Keratinocyte (primary cell): ENCODE measurements at places on chromosomes 4 and X.

GRCh38 chr4:3368841-3369760 lies 72.7 kb upstream of the HGFAC start:
- no peak for DNase-seq

GRCh38 chr4:77003400-77003799 lies 53.8 kb downstream of the SEPTIN11 start:
- DNase-seq, result no peak

GRCh38 chr4:143420227-143420626 lies 83.6 kb downstream of the GAB1 start:
- DNase-seq, result no peak

- DNase-seq, result no peak
Measured at GRCh38 chr4:165680821-165681220, 192.2 kb upstream of the TLL1 start.

DNA sequence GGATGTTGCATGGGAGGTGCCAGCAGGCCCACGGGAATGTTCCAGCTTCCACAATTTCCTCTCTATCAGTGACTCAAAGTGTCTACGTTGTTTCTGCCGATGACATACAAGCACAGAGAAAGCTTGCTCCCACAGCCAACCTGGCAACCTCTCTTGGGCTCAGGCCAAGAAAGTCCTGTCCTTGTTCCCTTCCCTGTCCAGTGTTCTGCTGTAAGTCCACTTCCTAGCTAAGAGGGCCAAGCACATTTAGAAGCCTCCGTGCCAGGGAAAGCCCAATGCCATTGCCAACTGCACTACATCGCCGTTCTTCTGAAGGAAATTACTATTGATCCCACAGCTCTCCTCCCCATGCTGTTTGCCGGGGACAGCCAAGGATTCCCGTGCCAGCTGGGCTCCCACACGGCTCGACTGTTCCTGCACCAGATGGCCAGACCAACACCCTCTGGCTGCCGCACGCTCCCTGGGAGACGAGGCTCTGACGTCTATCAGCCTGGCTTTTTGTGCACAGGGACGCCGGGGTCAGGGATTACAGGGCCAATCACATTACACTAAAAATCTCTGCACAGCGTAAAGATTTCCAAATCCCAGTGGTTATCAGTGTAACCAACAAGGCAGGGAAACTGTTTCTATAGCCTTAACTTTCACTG lies 284.0 kb downstream of the BCOR start:
- no peak for DNase-seq

DNA sequence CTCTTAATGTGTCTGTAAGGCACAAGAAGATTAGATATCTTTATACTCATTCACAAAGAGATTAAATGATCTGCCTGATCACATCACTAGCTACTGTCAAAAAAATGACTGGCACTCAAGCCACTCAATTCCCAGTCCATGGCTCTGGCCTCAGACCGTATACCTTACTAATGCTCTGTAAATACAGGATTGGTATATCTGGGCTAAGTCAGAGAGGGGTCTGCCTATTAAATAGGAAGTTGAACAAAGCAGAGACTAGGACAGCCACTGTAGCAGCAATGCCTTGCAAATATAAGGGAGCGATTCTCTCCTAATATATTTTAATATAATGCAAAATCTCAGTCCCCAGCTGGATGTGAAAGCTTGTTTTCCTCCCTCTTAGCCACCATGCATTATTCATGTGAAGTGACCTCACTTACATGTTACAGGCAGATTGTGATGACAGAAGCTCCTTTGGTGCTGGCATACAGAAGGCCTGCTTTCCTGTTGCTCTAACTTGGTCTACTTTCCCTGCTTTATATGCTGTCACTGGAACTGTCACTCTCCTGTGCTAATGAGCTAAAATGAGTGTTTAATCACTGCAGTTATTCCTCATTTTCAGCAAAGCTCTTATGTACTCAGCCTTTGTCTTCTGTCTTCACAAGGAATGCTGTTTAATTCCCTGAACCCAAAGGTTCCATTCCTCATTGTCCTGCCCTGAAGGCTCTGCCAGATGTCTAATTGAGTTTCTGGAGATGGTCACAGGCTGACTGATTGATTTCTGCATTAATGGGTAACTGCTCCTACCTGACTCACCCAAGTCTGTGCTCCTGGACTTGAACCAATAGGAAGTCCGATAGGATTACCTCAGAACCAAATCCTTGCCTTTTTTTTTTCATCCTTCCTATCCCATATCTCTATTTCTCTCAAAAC lies 578.2 kb downstream of the KLHL13 start:
- no peak for DNase-seq

DNA sequence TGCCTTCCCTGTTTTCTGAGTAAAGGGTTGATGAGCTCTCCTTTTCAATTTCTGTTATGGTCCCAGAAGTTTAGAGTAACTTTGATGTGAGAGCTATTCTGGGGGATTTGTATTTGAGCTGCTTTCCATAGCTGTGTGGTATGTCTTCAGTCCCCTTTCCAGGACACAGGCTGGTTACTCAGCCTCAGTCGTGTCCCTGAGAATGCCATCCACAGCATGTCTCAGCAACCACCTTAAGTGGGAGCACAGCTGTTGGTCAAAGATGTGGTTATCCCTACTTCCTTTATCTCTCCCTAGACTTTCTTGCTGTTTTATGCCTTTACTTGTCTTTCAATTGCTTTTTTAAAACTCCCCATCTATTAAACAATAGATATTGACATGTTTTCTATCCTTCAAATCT lies 37.8 kb downstream of the RNF175 start:
- no peak for DNase-seq

DNA sequence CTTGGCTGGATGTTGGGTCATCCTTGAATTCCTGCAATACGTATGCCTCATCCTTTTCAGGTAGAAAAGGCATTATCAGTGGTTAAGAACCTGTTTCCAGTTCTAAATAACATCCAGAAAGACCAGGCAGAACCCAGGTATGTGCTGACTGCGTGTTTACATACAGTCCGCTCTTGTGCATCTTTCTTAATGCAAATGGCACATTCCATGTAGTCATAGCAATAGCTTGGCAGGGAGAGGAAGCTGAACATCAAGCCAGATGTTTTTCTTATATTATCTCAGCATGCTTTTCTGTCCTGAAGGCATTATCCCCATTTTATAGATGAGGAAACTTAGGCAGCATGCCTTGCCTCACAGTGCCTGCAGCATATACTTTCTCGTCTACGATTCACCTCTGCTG lies 2.1 kb downstream of the DCLK2 start:
- no peak for DNase-seq

DNA sequence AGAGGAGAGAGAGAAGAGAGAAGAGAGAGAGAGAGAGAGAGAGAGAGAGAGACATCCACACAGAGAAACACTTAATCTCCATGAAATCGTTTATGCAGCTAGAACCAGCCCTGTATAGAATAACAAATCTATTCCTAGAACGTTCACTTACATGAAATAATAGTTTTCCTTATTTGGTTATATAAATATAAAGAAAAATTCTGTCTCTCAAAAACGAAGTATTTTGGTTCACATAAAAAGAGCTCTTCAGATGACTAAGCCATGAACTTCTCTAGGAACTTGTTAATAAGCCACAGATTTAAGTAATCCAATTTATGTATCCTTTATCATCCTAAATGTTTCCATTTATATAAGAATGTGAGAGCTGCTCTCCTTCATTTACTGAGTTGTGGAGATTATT lies 1315.1 kb upstream of the PCDH7 start:
- DNase-seq, result no peak

GRCh38 chr4:112509243-112510141 lies 6.5 kb downstream of the NEUROG2 start:
- DNase-seq, result no peak

DNA sequence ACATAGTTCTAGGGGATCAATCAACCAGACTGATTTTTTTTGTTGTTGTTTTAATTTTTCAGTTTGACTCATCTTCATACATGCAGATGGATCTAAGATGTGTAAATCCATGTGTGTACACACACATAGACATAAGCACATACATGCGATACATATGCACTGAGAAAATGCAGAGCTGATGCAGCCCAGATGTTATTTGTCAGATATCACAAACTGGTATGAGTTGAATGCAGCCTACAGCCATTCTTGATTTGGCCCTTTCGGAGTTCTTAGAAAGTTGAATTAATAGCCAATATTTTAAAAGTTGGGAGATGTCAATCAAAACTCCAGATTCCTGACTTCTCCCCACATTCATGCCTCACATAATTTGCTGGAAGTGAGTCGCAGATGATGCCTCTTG lies 180.4 kb downstream of the SPATA18 start:
- no peak for DNase-seq

- DNase-seq, result no peak
Measured at GRCh38 chr4:122218762-122219161, 66.6 kb downstream of the BLTP1 start.

- no peak for DNase-seq
Measured at GRCh38 chrX:17299206-17299605, 75.8 kb upstream of the NHS start.

DNA sequence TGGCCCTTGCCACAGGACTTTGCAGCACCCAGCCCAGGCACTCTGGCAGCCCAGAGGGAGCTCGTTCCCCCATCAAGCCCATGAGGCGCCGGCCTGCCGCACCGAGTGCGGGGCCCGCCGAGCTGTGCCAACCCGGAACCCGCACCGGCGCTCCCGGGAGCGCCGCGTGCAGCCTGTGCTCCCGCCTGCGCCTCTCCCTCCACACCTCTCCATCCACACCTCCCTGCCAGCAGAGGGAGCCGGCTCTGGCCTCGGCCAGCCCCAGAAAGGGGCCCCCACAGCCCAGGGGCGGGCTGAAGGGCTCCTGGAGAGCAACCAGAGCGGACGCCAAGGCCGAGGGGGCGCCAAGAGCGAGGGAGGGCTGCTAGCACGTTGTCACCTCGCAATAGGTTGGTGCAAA lies 268.8 kb downstream of the MID1IP1 start:
- no peak for DNase-seq

DNA sequence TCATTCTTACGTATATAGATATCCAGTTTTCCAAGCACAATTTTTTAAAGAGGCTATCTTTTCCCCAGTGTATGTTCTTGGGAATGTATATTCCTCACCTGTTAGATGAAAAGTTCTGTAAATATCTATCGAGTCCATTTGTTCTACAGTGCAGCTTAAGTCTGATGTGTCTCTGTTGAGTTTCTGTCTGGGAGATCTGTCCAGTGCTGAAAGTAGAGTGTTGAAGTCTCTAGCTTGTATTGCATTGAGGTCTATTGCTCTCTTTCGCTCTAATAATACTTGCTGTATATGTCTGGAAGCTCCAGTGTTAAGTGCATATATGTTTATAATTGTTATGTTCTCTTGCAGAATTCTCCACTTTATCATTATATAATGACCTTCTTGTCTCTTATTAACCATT lies 373.1 kb downstream of the PPARGC1A start:
- DNase-seq, result no peak

DNA sequence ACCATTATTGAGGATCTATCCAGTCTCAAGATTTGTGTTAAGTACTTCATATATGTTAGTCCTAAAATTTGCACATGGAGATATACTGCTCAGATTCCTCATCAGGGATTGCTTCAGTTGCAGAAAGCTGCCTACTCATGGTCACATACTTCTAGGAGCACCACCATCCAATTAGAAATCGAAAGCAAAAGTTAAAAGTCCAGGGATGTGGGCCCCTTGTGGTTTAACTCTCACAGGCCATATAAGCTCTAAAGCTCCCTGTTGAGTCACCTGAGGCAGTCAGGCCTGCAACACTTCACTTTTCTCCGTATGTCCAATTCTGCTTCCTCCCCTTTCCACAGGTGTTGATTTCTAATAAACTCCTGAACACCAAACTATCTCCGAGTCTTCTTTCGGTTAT lies 84.2 kb downstream of the CNOT6L start:
- DNase-seq, result no peak

- no peak for DNase-seq
Measured at GRCh38 chr4:159252491-159252890, 149.6 kb downstream of the RAPGEF2 start.

DNA sequence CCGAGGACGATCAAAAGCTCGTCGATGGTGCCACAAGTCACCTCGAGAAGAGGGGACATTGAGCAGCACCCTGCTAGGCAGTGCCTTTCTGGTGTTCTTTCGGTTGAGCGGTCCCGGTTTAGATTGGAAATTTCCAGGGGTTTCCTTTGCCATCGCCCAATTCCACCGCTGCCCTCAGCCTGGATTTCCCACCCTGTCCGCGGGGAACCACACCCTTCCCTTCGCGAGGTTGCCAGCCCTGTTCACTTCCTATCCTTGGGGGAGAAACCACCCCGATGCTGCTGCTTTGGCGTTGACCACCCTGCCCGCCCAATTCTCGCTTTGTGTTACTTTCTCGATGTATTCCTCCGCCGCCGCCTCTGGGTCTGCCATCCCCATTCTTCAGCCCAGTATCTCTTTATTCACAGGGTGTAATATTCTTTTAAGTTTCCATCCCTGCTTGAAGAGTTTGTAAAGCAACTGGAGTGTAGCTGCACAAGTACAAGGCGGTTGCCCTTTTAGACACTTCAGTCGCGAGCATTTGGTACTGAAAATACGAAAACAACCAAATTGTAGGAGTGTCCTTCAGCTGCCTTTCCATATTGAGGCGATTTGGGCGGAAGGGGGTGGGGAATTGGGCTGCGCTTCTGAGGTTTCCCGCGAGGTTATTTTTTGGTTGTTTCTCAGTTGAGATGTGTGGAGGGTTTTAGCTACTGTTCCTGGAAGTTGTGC lies 1.1 kb downstream of the OGT start:
- DNase-seq, result no peak

DNA sequence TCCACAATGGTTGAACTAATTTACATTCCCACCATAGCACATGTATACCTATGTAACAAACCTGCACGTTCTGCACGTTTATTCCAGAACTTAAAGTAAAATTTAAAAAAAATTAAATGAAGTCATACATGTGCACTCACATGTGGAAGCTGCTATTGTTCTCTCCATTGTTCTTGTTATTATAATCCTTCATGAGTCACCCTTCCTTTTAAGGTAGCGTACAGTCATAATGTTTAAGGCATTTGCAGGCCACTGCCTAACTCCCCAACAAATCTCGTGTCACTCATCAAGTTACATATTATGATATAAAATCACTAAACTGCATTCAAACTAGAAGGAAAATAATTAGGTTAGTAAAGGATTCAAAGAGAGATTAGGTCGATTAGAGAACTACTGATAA lies 63.6 kb downstream of the SLC7A11 start:
- no peak for DNase-seq

DNA sequence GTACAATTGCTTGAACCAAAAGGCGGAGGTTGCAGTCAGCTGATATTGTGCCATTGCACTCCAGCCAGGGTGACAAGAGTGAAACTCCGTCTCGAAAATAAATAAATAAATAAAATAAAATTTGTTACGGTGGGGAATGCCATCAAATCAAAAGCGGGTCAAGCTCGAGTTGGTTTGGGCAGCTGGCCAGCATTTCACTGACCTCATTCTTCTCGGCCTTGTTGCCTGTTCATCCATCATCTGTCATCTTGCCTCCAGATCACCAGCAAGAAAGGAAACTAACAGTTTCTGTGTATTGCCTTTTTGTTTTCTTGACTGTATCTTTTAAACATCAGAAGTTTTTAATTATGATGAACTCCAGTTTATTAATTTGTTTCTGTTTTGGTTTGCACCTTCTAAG lies 31.5 kb upstream of the KLHL2 start:
- no peak for DNase-seq

GRCh38 chr4:137125011-137125410 lies 407.3 kb downstream of the PCDH18 start:
- no peak for DNase-seq

GRCh38 chr4:156169011-156169410 lies 215.3 kb upstream of the CTSO start:
- no peak for DNase-seq

- no peak for DNase-seq
Measured at GRCh38 chrX:41475191-41475590, 28.0 kb downstream of the NYX start.
